Heart right ventricle (tissue), 16 donors: ENCODE measurements at places on chromosomes 3 and 15. TPM values are rescaled to one million over a fixed set of nuclear protein-coding genes. Genes with fewer than 3 reads are reported as not detected.

The SCN11A gene
- not detected for total RNA-seq

The CAV3 gene
- total RNA-seq, result 22.8 TPM

The TP53BP1 gene
- 29.4 TPM for total RNA-seq

The MKRN3 gene
- total RNA-seq, result not detected

The TLR9 gene
- 0.32 TPM for total RNA-seq

DNA sequence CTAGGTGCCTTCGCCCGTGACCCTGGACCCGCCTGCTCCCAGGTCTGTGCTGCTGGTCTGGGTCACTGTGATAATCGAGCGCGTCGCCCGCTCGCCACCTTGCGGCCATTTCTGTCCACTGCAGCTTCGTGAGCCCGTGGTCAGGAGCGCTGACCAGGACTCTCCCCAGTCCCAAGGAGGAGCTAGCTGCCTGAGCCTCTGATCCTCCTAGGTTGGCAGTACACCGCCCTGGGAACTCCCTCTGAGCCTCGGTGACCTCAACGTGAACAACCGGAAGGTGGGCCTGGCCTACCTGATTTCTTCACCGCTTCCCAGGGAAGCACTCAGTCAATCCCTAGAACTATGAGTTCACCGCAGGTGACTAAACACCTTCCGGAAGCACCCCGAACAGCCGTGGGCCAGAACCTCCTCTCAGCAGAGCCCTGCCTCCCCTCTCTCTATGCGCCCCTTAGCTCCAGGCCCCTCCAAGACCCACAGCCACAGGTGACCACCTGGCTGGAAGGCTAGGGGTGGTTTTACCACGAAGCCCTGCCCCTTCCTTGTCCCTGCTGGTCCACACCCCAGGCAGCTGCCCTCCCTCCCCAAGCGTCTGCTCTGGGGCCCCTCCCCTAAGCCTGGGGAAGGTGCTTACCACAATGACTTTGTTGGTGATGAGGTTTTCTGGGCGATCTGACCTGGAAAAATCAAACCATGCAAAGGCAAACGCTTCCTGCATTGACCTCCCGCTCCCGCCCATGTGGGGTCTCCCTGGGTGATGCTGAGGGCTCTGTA is 9.7 kb downstream of the PLA2G4D start:
- peak; percentile 73 for DNase-seq

GRCh38 chr15:64019764-64020163 is 26.5 kb downstream of the DAPK2 start:
- peak; percentile 29 for DNase-seq

The SNTN gene
- total RNA-seq, result not detected

GRCh38 chr15:43253431-43254403 is 13.0 kb downstream of the TGM5 start:
- peak; percentile 27 for DNase-seq

GRCh38 chr15:57570994-57571393 is 20.7 kb upstream of the MYZAP start:
- DNase-seq, result no peak

The LXN gene
- 3.3 TPM for total RNA-seq

The XYLB gene
- total RNA-seq, result 0.72 TPM

DNA sequence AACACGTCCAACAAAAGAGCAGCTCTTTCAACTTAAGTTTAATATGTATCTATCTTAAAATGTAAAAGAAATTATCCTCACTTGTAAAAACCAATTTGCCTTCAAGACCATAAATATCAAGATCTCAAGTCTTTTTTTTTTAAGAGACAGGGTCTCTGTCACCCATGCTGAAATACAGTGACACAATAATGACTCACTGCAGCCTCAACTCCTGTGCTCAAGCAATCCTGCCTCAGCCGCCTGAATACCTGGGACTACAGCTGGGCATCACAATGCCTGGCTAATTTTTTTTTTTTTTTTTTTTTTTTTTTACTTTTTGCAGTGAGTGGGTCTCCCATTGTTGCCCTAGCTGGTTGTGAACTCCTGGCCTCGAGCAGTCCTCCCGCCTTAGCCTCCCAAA is 26.0 kb downstream of the ACAP2 start:
- DNase-seq, result no peak

GRCh38 chr15:91318516-91318915 is 218.5 kb downstream of the SV2B start:
- DNase-seq, result no peak

- peak; percentile 58 for DNase-seq
Measured at GRCh38 chr15:74044267-74045110, 37.9 kb downstream of the GOLGA6A start.

- DNase-seq, result no peak
Measured at GRCh38 chr15:68500363-68501258, 68.6 kb upstream of the ITGA11 start.

DNA sequence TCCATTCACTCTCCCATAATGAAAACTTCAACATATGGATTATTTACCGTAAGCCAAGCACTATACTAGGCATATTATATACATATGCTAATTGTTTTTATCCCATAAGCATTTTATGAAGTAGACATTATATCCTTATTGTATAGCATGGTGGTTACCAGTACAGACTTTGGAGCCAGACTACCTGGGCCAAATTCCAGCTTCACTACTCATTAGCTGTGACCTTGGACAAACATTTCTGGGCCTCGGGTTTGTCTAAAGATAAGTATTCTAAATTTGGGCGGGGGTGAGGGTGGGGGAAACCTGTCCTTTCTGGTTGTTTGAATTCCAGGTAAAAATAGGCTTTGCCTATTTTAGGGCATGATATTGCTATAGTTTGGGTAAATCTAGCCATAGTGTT is 66.5 kb upstream of the P2RY1 start:
- DNase-seq, result no peak

GRCh38 chr15:48965972-48966371 is 2.3 kb upstream of the SHC4 start:
- DNase-seq, result no peak

- DNase-seq, result no peak
Measured at GRCh38 chr15:92770641-92771040, 115.1 kb upstream of the FAM174B start.

DNA sequence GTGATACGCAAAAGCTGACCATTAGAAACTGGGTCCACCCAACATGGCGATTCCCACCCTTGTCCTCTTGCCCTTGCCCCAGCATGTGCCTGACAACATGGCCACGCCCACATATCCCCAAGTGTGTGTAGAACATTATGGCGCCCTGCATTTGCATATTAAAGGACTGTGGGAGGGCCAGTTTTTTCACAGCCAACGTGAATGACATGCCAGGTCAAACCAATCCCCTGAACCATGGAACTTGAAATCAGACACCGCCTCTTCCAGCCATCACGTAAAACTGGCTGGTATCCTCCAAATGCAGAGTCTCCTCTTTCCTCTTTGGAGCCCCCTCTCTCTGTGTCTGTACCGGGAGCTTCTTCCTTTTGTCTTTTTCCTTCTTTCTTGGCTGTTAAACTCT is 156.7 kb upstream of the EPHA6 start:
- DNase-seq, result no peak

DNA sequence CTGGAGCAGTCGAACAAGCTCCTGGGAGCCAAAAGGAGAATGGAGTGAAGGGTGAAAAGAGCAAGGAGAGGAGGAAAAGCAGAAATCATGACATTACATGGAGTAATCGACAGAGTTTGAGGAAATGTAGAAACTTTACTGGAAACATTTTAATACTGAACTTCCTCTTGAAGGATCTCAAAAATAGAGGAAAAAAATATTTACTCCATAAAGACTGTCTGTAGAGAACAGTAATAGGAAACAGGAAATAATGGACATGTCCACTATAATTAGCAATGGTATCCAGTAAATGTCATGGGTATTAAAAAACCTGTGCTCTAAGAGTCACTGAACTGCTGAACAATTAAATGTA is 53.0 kb downstream of the TBC1D2B start:
- DNase-seq, result no peak

DNA sequence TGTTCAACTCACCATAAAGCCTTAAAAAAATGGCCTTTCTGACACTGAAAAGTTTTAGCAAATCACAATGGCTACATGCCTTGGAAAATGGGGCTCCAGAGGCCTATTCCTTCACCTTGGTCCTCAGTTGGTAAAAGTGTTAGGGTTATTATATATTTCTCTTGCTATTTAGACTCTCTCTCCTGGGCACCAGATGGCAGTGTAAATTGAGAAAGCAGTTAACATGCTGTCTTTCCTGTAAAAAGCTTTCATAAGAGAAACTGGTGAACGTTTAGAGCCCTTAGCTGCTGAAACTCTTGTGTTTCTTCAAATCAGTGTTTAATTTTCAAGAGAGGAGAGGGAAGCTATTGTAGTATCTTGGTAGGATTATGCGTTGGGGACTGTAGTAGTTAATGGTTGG is 89.9 kb downstream of the LRTM1 start:
- DNase-seq, result no peak

DNA sequence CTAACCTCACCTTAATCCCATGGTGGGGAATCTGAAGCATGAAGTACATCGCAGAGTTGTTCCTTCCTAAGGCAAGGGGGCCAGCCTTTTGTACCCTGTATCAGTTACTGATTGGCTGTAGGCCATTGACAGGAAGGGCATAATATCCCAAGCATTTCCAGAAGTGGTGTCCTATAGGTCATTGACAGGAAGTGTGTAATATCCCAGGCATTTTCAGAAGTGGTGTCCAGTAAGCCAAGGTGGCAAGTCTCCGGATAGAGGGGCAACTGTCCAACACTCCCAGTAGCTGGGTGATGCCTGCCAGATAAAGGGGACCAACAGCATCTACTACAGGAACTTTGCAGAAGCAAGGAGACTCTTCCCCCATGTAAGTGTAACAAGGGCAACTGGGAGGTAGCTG is 52.1 kb upstream of the MYRIP start:
- DNase-seq, result no peak

The FAM107A gene
- 36.7 TPM for total RNA-seq

The SPESP1 gene
- 5.6 TPM for total RNA-seq

- no peak for DNase-seq
Measured at GRCh38 chr3:153038367-153038766, 123.7 kb upstream of the RAP2B start.
